Upper lobe of right lung (tissue), 1 donor: ENCODE measurements at places on chromosomes 12 and 14. TPM values are rescaled to one million over a fixed set of nuclear protein-coding genes. Genes with fewer than 3 reads are reported as not detected.

DNA sequence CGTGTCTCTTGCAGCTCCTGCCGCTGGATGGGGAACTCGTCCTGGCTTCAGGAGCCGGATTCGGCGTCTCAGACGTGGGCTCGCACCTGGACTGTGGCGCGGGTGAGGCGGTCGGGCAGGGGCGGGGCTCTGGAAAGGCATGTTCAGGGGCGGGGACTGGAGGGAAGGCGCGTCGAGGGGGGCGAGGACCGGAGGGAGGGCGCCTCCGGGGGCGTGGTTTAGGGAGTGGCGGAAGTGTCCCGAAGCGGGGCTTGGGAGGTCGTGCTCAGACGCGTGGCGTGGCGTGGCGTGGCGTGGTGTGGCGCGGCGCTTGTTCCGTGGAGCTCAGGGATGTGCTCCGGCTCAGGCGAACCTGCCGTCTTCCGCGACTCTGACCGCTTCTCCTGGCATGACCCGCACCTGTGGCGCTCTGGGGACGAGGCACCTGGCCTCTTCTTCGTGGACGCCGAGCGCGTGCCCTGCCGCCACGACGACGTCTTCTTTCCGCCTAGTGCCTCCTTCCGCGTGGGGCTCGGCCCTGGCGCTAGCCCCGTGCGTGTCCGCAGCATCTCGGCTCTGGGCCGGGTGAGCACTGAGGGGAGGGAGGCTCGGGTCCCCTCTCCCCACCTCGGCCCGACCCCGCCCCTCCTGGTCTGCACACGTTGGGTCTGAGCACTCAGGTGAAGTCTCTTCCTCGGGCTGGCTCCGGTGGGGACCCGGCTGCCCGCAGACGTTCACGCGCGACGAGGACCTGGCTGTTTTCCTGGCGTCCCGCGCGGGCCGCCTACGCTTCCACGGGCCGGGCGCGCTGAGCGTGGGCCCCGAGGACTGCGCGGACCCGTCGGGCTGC is 6.2 kb downstream of the AMN start:
- peak; percentile 95 for DNase-seq

DNA sequence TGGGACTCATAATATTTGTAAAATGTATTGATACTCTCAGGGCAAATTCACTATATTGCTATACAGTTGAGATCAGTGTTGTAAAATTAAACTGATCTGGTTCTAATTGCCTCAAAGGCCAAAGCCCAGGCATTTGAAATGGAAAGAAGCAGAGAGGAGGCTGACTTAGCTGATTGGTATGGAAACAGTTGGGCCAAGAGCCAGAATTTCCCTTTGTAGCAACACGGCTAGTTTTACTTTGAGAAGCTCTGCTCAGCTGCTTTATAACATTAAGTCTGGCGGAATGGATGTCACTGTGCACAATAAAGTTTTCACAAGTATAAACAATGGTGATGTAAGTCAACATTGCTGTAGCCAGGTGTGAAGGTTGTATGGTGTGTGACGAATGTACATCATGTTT is 186.4 kb downstream of the MSRB3 start:
- DNase-seq: no peak

GRCh38 chr12:20577054-20577453 is 118.1 kb upstream of the SLCO1C1 start:
- DNase-seq: no peak

DNA sequence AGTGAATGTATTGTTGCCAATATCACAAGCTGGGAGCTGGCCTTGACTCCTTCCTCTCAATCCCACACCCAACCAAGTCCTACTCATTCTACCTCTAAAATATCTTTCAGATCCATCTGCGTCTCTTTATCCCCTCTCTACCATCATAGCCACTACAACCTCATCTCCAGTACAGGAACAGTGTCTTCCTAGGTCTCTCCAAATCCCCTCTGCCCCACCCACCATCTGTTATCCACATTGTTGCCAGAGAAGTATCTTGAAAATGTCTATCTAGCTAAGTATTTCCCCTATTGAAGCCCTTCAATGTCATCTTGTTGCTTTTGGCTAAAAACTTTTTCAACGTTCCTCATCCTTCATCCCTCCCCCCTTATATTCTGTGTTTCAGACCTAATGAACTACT is 244.7 kb downstream of the C12orf75 start:
- no peak for DNase-seq

- DNase-seq: no peak
Observed at GRCh38 chr12:115343601-115344000, 659.6 kb upstream of the TBX3 start.

- DNase-seq: peak; percentile 69
Observed at GRCh38 chr14:69259527-69260189, at the start of gene GALNT16. GALNT16 (plus strand) TSS chr14:69260158; CDS start chr14:69260291, 133 bp downstream.

GRCh38 chr14:103563844-103564505 is 1.2 kb downstream of the COA8 start:
- DNase-seq: no peak

DNA sequence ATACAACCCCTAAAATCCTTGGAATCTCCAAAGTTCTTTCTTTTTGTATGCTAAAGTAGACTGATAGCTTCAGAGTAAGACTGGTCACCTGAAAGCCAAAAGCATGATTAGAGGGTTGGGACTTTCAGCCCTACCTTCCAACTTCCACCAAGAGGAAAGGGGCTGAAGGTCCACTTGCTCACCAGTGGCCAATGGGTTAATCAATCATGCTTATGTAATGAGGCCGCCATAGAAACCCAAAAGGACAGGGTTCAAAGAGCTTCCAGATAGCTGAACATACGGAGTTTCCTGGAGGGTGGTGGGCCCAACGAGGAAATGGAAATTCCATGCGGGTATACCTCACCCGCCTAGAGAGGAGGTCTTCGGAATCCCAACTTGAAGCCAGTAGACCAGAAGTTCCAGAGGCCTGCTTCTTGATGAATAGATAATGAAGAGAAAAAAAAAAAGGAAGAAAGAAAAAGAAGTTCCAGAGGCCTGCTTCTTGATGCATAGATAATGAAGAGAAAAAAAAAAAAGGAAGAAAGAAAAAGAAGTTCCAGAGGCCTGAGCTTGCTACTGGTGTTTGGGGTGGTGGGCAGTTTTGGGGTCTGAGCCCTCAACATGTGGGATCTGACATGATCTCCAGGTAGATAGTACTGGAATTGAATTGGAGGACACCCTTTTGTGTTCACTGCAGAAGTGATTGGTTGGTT is 11.2 kb upstream of the BTG1 start:
- no peak for DNase-seq

DNA sequence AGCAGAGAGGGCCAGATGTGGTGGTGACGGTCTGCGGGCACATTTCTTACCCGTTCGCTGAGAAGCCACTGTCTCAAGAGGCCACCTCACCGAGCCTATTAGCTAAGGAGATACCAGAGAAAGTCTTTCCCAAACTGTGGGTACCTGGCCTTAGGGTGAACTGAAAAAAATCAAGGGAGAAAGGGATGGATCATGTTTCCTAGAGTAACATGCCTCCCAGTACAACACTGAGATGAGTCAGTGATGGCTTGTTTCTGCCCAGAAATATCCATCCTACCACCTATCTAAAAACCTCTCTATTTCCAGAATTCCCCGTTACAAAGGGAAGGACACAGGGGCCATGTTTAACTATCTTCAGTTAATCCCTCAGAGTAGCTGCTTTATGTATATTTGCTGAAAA is 83.7 kb downstream of the LMNTD1 start:
- no peak for DNase-seq

DNA sequence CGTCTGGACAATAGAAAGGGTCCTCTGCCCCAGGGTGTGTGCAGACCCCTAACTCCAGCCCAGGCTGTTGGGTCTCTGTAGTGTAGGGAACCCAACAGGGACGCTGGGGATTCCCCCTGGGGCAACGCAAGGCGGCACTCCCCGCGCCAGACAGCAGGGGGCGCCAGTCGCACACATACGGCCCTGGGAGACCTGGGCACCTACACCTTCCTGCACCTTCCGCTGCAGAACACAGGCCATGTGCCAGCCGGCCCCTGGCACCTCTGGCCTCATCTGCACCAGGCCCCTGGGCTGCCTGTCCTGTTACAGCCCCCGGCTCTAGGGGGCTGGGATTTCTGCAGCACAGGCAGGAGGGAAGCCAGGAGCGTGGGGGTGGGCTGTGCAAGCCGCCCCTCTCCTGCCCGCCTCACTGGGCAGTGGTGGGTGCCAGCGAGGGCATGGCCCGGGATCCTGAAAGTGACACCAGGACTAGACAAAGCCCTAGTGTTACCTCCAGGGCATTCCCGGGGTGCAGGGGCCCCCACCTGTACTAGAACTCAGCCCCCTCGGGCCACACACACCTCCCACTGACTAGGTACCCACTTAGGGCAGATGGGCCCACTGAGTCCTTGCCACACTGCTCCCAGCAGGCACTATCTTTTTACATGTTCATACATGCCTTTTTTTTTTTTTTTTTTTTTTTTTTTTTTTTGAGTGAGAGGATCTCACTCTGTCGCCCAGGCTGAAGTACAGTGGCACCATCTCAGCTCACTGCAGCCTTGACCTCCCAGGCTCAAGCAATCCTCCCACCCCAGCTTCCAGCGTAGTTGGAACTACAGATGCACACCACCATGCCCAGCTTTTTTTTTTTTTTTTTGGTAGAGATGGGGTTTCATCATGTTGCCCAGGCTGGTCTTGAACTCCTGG is 37.5 kb downstream of the CCNK start:
- peak; percentile 88 for DNase-seq

DNA sequence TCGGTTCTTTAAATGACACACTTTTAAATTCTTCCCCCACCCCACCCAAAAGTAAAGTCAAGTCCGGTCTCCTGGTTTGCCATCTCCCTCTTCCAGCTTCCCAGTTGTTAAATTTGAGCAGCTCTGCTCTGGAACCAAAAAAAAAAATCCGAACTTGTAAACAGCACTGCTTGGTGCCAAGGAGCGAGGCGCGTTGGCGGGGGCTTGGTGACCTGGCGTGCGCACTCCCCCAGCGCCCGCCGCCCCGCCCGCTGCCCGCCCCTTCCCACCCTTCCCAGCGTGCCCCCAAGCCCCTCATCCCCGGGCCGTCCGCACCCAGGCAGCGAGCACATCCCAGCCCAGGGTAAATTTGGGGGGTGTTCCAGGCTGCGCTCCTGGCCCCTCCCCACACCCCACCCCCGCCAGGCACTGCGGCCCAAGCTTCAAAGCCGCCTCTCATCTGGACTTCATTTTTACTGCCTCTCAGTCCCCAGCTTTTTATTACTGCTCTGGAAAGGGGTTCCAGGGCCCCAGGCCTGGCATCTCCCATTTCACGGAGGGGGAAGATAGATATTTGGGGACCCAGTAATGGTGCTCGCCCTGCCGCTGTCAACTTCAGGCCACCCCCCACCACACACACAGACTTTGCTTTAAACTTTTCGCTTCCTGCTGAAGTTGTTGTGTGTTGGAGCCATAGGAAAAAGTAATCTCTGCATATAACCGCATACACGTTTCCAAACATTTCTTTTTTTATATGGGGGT is 11.7 kb upstream of the ITGB7 start:
- DNase-seq: no peak

DNA sequence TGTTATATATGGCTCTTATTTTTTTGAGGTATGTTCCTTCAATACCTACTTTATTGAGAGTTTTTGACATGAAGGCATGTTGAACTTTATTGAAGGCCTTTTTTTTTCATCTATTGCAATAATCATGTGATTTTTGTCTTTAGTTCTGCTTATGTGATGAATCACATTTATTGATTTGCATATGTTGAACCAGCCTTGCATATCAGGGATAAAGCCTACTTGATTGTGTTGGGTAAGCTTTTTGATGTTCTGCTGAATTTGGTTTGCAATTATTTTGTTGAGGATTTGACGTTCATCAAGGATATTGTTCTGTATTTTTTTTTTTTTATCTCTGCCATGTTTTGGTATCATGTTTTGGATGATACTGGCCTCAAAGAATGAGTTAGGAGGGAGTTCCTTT is 15.2 kb upstream of the ART4 start:
- DNase-seq: no peak

- no peak for DNase-seq
Observed at GRCh38 chr12:65814038-65814437, 10.2 kb upstream of the HMGA2 start.

Gene ADAM21
- not detected for total RNA-seq

Gene TTLL5
- 26.0 TPM for total RNA-seq

Gene GDF3
- 0.32 TPM for total RNA-seq

Gene NTF3
- 0.93 TPM for total RNA-seq

Gene RNFT2
- 2.6 TPM for total RNA-seq

Gene PLXNC1
- total RNA-seq: 15.7 TPM

Gene BMP4
- total RNA-seq: 12.3 TPM

Gene CIDEB
- total RNA-seq: 18.8 TPM
